Right renal cortex interstitium (tissue), 3 donors: ENCODE measurements at places on chromosomes 11 and 22.

DNA sequence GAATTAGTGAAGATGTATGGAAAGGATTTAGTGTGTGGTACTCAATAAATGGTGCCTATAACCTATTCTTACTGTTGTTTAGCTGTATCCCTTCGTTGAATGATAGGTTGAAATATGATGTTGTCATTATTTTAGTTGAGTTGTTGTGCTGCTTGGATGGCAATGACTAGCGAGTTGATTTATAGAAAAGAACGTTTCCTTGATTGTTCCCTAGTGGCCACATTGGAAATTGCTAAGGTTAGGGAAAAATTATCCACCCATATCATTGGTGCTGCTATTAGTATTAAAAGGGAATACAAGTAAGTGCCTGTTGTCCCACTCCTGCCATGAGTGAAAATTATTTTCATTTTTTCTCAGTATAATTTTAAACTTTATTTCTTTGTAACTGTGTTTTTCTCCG, 14.5 kb downstream of the EMSY start:
- DNase-seq, result no peak

DNA sequence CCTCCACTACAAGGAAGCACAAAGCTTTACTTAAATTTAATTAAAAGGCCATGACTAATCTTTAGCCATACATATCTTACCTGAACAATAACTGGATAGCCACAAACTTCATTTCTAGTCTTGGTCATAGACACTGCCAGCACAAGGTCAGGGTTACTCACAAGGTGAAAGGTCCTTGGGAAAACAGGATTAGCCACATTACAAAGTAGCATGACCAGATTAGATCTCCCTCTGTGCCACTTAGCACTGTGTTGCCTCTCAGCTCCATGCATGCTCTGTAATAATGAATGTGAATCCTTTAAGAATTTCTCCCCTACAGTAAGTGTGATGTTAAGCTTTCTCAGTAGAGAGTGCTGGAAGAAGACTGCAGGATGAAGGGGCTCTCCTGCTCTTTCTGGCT, 325.1 kb upstream of the MPPED2 start:
- no peak for DNase-seq

GRCh38 chr11:101466352-101466751, 117.5 kb downstream of the TRPC6 start:
- DNase-seq, result no peak

DNA sequence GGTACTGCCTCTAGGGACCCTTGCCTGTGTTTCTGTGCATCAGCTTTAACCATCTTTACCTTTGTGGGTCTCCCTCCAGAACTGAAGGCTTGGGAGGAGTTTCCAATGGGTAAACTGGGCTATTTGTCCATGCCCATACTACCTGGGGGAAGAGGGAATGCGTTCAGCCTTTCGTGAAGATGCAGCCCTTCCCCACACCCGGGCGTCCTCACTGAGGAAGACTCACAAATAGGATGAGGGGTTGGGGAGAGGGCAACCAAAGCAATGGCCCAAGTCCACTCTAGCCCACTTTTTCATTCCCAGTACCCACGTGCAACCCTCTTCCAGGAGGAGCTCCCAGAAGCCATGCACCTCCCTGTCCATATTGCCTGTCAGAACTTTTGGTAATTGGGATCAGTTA, 61.8 kb upstream of the ADA2 start:
- DNase-seq, result no peak

DNA sequence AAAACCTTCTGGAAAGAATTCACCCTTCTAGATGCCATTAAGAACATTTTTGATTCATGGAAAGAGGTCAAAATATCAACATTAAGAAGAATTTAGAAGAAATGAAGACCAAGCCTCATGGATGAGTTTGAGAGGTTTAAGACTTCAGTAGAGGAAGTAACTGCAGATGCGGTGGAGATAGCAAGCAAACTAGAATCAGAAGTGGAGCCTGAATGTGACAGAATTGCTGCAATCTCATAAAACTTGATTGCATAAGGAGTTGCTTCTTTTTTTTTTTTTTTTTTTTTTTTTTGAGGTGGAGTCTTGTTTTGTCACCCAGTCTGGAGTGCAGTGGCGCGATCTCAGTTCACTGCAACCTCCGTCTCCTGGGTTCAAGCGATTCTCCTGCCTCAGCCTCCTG, 51.6 kb downstream of the MS4A13 start:
- no peak for DNase-seq

DNA sequence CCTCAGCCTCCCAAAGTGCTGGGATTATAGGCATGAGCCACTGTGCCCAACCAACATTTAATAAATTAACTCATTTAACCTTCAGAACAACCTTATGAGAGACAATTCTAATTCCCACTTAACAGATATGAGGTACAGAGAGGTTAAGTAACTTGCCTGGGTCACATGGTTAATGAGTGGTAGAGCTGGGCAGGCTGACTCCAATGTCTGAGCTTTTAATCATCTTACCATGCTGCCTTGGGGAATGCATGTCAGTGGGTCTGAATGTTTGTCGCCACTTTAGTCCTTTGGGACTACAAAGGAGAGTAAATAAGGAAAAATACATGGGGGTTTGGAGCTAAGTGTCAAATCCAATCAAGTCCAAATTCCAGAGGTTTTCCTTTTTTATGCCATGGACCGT, 11.2 kb upstream of the PIK3C2A start:
- DNase-seq, result no peak

DNA sequence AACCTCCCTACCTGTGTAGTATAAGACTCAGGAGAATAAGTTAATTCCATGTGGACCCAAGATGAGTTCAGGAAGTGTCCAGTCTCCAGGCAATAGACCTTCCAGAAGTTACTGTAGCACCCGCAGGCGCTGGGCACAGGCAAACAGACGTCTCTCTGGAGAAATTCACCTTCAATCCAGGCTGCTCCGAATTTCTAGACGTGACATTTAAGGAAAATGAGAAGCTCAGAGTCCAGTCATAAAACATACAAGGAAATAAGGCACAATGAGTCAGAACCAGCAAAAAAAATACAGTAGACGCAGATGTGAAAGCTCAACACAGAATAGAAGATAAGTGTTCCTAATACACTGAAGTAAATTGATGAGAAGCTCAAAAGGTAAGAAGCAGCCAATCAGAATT, 14.2 kb downstream of the NADSYN1 start:
- no peak for DNase-seq

GRCh38 chr11:86593833-86594232, 78.6 kb downstream of the ME3 start:
- DNase-seq, result no peak

DNA sequence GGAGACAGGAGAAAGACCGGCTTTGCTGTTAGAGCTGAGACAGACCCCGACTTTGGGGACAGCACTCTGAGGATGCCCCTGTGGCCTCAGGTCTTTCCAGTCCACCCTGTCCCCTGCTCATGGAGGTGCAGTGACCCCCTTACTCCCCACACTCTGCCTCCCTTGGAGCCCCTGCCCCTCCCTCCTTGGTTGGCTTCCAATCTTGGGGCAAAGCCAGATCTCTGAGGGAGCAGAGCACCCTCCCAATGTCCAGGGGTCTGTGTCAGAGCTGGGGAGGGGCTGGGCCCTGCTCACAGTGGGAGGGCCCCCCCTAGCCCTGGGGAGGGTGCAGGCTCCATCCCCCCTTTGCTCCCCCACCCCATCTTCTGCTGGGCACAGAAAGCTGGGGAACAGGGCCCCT, 50.0 kb downstream of the IGLL1 start:
- DNase-seq, result no peak

- DNase-seq, result no peak
Observed at GRCh38 chr22:35656284-35656752, 8.1 kb downstream of the APOL6 start.

GRCh38 chr22:20283674-20284066, 15.6 kb upstream of the RTN4R start:
- DNase-seq, result no peak

DNA sequence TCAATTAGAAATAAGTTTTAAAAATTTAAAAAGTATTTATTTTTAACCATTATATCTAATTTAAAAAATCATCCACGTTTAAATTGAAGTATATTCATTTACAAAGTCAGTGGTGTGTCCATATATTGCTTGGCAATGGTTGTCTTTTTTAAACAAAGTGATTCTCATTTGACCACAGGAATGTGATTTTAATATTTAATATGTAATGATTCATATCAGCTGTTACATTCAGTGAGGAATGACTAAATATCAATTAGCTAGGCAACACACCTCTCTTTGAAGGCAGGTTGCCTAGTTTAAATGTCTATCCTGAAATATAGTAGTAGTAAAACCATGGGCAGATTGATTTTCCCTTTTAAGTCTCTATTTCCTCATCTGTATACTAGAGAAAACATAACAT, 392.2 kb upstream of the CCDC179 start:
- DNase-seq, result no peak

DNA sequence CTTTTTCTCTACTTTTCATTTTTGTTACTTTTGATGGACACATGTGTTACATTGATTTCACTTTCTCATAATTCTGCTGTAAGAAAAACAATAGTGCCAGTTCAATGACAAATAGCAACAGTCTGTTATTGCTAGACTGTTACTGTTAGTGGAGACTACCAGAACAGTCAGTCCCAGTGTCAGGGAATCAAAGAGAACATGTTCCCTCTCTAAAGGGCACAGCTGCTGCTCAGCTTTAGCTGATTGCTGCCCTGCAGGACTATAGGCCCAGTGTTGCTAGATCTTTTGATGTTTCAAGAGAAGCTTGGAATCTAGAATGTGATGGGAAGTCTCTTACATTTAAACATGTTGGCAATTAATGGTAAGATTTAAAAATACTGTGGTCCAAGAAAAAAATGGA, 3.4 kb downstream of the BIRC3 start:
- DNase-seq, result no peak

DNA sequence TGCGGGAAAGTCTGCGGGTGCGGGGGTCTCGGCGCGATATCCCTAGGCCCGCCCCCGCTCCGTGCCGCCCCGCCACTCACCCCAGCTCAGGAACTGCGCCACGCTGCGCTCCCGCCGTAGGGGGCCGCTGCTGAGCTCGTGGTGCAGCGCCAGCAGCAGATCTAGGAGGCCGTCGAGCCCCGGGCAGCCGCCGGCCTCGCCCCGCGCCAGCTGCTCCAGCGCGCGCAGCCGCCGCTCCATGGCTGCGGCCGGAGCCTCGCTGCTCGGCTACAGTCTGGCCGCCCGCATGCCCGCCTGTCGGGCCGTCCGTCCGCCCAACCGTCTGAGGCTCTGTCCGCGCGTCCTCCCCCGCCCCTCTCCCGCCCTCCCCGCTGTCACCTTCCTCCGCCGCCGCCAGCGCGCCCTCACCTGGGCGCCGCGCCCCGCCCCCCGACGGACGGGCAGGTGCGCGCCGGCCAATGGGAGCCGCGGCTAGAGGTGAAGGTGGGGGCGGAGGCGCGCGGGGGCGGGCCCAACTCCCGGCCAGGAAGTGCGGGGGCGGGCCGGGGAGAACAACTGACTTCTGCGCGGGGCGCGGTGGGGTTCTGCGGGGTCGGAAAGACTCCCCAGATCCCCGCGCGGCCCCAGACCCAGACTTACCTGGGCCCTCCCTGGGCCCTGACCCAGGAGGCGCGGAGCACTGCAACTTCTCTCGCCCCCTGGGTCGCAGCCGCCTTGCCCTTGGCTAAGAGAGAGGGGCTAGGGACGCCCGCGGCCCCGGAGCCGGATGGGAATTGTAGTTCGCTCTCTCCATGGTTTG, at the start of gene CDC42BPG:
Gene CDC42BPG (minus strand): TSS at position 324 of the 799 bp plus-strand sequence. CDS start 84 bp downstream, at position 240.
- DNase-seq, result no peak

DNA sequence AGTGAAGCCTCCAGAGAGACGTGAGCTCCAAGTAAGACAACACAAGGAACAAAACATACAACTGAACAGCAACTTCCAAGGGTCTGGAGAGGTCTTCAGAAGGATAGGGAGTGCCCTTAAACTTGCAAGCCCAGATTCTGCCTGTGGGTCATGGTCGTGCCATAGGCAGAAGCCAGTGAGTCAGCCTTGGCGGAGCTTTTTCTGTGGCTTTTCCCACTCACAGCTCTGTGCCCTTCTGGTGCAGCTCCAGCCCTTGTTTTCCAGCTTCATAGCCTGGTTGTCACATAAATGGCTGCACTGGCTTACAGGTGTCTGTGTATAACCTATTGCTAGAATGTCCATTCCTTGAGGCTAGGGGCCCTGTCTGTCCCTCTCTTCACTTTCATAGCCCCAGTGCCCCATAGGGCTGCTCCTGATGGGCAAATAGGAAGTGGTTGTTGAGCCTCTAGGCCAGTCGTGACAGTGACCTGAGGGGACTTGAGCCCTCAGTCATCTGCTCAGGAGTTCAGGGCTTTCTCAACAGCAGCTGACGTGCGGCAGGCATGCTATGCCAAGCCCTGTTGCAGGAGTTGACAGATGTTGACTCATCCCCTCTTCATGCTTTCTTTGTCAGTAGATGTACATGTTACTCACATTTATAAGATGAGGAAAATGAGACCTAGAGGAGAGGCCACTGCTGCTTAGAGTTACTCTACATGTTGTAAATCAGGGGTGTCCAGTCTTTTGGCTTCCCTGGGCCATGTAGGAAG, 7.4 kb downstream of the MED15 start:
- no peak for DNase-seq

DNA sequence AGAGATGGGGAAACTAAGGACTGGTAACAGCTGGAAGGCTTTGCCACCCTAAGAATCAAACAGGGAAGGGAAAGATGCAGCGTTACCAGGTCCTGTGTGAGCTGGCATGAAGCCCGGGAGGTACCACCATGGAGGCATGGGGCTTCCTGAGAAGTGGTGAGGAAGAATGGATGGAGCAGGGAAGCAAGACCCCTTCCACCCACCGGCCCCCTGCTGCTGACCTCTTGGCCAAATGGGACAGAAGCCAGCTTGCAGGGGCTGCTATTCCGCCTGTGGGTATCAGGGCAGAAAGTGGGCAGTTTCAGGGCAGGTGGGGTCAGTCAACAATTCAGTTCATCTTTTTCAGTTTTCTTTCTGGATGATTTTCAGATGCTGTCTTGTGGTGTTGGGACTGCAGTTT, 1099.9 kb downstream of the TBC1D22A start:
- no peak for DNase-seq

DNA sequence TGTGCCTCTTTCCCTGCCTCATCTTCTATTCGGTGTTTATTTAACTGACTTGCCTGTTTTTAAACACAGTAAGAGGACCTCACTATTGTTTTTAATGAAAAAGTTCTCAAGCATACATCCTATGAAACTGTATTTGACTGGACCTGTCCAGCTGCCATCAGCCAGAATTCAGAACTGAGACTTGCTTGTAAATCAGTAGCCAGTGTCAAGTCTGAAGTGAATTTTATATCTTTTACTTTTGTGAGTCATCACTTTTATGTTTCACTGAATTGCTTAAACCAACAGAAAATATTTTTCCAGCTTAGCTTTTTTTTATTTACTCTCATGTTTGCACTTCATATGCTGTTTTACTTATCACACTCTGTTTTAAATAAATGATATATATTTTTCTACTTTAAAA, 88.3 kb downstream of the LUZP2 start:
- no peak for DNase-seq
